ENCODE measurements at places on chromosomes 6 and 20.

DNA sequence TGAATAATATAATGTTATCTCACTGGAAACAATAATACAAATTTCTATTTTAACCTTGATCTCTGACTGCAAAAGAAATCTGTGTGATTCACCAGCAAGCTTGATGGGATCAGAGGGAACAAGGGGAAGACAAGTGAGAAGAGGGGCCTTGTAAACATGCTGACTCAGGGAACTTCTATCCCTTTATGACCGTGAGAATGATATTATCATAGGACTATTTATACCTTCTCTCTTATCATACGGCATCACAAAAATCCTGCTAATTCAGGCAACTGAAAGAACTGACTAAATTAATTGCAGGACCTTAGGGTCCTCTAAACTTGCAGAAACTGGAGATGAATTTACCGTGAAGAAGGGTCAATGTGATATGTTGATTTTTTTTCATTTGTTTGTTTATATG, 173.3 kb downstream of the PTPRK start:
- DNase-seq = no peak

GRCh38 chr6:169832247-169832948, 81.0 kb downstream of the ERMARD start:
- DNase-seq = no peak

DNA sequence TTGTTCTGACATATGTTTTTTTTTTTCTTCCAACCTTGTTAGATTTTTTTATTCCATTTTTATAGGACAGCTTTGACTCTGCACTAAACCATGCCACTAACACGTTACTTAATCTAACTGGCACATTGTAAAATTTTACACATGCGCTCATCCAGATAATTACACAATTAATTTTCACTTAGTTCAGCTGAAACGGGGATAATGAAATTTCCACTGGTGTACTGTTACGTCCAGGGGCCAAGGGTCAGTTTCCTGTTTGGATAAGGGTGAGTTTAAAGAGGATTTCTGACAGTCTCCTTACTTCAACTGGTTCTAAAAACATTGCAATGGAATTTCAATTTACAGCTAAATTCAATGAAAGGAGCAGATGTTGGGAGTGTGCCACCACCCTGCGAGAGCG, 221.8 kb upstream of the CEP162 start:
- no peak for DNase-seq

GRCh38 chr20:4929686-4930397, 71.5 kb downstream of the SLC23A2 start:
- no peak for DNase-seq

- no peak for DNase-seq
These were observed 21.2 kb upstream of the NOP56 start for GRCh38 chr20:2631228-2631627.

DNA sequence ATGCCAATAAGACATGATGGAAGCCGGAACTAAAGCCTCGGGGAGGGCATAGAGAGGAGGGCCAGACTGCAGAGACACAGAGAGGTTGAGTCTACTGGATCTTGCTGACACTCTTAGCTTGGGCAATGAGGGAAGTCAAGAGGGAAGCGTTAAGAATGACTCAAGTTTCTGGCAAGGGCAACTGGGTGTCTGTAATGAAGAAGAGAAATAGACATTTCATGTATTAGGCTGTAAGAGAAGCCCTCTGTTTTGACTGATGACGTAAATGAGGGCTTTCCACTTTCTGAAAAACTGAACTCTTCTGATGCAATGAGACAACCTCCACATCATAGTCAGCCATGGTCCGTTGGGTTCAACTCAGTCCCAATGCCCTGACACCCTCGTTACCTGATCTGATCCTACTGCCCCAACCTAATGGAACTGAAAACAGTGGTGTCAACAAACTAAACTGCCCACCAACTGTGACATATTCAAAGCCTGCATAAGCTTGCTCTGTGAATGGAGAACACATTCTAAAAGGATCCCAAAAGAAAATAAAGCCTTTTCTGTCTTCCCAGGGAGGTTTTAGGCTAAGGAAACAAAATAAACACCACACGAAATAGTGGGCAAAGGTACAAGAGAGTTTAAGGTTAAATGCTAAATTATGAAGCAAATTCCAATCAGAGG, 45.8 kb upstream of the PNRC1 start:
- DNase-seq = no peak

- no peak for DNase-seq
These were observed 82.6 kb downstream of the INSM1 start for GRCh38 chr20:20450521-20450920.

GRCh38 chr20:39309458-39309857, 347.3 kb downstream of the DHX35 start:
- no peak for DNase-seq

- no peak for DNase-seq
These were observed 200.7 kb downstream of the KHDC1L start for GRCh38 chr6:73024598-73024997.

DNA sequence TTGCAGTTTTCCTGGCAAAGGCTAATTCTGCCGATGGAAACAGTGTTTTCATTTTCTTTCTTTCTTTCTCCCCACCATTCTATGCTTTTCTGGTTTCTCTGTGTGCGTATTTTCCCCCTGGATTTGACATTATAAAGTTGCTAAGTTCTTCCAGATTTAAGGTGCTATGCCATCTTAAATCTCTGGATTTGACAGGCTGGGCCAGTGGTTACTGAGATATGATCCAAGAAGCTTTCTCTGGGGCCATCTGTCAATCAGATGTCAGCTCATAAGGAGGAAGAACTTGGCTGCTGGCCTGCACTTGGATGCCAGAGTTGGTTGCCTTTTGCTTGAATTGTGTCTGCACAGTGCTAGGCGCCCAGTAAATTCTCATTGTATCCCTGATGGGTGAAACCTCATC, 39.7 kb downstream of the SLC2A10 start:
- DNase-seq = no peak

GRCh38 chr6:145092554-145092953, 642.8 kb downstream of the EPM2A start:
- no peak for DNase-seq

DNA sequence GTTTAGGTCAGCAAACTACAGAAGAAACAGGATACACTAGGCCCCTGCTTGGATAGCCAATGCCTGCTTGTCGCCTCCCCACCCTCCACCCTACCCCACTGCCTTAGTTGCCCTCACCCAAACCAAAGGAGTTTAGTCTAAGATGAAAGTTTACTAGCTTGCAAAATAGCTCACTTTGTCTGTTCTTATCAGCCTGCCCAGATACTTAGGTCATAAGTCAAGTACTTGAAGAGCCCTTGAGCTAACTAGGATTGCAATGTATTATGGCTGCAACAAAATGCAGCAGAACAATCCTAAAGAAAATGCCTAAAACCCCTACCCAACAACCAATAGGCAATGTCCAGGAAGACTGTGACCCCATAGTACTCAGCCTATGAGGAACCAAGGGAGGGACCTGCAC, 7.3 kb upstream of the ENTPD6 start:
- DNase-seq = no peak

- no peak for DNase-seq
These were observed 46.8 kb downstream of the C6orf15 start for GRCh38 chr6:31065556-31065955.
